ENCODE measurements at places on chromosomes 2 and 18.

DNA sequence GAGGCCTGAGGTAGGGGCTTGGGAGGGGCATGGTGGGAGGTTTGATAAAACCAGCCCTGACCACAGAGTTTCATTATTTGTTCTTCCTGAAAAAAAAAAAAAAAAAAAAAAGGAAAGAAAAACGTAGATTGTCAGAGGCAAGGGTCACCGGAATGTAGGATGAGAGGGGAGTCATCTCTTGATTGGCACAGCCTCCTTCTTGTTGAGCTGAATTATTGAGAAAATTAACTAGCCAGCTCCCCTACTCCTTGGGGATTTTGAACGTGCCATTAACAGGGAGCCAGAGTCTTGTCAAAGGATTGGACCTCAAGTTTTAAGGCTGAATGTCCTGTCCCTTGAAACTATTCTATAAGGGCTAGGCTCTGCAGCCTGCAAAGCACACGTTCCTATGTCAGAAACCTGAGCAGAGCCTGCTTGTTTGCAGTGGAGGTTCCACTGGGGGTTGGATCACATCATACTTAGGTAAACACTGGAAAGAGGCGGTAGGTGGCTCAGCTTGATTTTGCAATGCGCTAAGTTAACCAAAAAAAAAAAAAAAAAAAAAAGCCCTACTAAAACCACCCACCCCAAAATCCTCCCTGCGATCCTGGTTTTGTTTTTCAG is 2.3 kb downstream of the INHBB start:
- no peak for DNase-seq

- DNase-seq = no peak
These were observed 58.9 kb upstream of the THUMPD2 start for GRCh38 chr2:39837856-39838453.

GRCh38 chr2:43636621-43637020 is 439 bp upstream of the PLEKHH2 start:
- DNase-seq = no peak

- no peak for DNase-seq
These were observed 148.0 kb upstream of the ALPP start for GRCh38 chr2:232230560-232230959.

GRCh38 chr18:70432804-70433400 is 144.1 kb downstream of the SOCS6 start:
- no peak for DNase-seq
